Cardiac septum (tissue), 1 donor: ENCODE measurements at places on chromosomes 5 and 9. TPM values are rescaled to one million over a fixed set of nuclear protein-coding genes. Genes with fewer than 3 reads are reported as not detected.

The GABRB2 gene
- 0.22 TPM for total RNA-seq

The DNM1 gene
- total RNA-seq = 7.3 TPM

The BHMT gene
- total RNA-seq = not detected

The PCDHGB2 gene
- 16.2 TPM for total RNA-seq

The CCDC152 gene
- total RNA-seq = 1.0 TPM

The GIN1 gene
- 14.8 TPM for total RNA-seq

The SPATA31E1 gene
- not detected for total RNA-seq

The SVEP1 gene
- 6.7 TPM for total RNA-seq

The ENTPD2 gene
- 0.92 TPM for total RNA-seq

The FAM151B gene
- 2.1 TPM for total RNA-seq

The OR1Q1 gene
- total RNA-seq = not detected

The C6 gene
- total RNA-seq = 25.8 TPM

The FLT4 gene
- 5.8 TPM for total RNA-seq

The PSD2 gene
- 0.08 TPM for total RNA-seq

The PCDHA2 gene
- not detected for total RNA-seq

- DNase-seq = no peak
Measured at GRCh38 chr5:153659039-153659736, 168.7 kb downstream of the GRIA1 start.

DNA sequence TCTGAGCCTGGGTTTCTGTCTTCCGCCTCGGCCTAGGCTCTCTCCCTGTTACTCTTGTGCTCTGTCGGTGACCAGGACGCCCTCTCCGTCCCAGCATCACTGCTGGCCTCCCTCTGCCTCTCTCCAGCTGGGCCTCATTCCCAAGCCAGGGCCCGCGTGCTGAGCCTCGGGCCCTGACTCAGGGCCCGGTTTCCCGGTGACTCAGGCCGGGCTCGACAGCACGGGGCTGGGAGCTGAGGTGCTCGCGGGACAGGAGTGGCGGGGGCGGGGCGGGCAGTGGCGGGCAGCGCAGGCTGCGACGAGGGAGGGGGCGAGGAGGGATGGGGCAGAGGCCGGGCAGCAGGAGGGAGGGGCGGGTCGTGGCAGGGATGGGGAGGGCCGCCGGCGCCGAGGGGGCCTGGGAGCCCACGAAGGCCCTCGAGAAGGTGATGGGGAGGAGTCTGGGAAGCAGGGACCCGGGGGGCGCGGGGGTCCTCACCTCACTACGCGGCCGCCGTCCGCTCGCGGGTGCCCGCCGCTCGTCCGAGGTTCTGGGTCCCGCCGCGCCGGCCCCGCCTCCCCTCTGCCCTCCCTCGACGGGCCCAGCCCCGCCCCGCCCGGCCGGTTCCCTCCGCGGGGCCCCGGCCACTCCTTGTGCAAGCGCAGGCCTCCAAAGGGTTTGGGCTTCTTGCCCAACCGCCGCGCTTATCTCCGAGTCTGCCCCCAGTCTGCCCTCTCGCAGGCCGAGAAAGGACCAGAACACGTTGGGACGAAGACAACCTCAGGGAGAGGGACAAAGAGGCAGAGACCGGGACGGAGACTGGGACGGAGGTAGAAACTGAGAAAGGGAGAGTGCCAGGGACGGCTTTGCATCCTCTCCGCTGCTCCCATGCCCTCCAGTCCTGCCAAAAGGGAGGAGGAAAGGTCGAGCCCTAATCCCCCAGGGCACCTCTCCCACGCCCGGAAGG is at the start of gene ARAP3:
TSS of gene ARAP3 (minus strand) at position 536 of the 947 bp plus-strand sequence. CDS start 1,744 bp downstream, outside the sequence.
- peak; percentile 96 for DNase-seq

- DNase-seq = no peak
Measured at GRCh38 chr9:98087420-98088354, 31.2 kb downstream of the NANS start.

- DNase-seq = no peak
Measured at GRCh38 chr5:150600616-150601490, 39.6 kb upstream of the SYNPO start.

GRCh38 chr5:114924769-114925168 is 244.9 kb downstream of the TRIM36 start:
- DNase-seq = no peak

DNA sequence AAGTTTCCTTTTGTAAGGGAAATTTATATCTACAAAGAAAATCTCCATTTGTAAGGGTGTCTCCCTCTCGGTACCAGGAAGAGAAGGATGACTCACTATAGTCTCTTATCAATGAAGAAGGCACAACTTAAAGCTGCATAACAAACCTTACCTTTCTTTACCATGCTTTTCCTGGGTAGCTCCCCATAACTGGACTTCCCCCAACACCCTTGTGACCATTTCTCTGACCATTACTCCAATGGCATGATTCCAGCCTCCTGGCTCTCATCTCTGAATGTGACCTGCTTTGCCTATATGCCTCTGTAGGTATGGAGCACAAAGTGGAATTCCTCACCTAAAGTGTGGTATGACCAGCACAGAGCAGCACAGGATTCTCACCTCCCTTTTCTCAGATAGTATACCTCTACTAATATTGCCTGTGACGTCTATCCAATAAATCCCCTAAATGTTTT is 62.8 kb downstream of the GNA14 start:
- DNase-seq = no peak

GRCh38 chr5:87877023-87877422 is 391.6 kb downstream of the TMEM161B start:
- DNase-seq = no peak

DNA sequence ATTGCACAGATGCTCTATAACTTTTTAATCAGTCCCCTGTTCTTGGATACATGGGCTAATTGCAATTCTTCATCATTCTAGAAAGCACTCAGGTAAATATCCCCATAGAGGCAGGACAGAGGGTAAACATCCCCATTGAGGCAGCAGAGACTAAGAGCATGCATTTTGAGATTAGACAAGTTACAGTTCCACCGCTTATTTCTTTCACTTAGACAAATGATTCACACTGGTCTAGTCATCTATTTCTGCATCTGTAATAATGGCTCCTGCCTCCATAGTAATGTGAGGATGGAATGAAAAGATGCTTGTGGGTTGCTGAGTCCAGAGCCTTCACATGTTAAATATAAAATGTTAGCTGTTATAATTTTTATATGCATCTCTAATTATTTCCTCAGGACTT is 276.9 kb downstream of the ARHGAP26 start:
- no peak for DNase-seq

DNA sequence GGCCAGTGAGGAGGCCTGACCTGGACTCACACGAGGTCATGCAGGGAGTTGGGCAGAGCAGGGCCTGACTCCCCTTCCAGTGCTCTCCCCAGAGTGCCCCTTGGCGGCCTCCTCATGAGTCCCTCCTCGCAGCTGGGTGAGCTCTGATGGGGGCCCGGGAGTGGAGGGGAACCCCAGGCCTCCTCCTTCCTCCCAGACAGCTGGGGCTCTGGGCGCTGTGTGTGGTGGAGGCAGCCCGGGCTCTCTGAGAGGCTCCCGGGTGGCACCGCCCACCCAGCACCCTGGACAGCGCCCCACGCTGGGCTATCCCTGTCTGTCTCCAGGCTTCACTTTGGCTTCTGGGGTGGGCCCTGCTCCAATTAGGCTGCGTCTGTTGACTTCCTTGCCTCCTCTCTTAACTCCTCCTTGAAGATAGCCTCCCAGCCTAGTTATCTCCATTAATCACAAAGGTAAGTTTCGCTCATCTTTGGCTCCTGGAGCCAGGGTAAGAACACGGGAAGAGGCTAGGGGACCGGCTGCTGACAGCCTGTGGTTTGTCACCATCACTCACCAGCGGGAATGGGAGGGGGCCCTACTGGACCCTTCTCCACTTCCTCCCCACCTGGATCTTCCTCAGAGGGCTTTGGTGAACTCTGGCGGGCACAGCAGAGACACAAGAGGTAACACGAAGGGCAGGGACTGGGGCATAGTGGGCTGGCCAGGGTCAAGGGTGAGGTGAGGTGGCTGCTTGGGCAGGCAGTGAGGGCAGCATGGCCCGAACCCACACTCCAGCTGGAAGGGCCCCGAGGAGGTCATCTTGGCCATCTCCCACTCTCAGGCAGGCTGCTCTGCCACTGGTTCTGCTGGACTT is 13.1 kb downstream of the PSD2 start:
- DNase-seq = no peak

DNA sequence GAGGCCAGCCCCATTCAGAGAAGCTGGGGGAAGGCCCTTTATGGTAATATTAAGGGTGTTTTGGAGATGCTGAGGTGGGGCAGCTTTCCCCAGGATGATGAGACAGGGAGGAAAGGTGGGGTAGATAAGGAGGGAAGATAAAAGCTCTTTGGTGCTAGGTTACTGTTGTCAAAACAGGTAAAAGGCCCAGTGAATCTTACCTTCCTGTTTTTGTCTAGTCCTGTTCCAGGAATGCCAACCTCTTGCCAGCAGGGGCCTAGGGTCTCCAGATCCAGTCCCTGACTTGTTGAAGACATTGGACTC is 797 bp upstream of the CCL27 start:
- DNase-seq = no peak

- no peak for DNase-seq
Measured at GRCh38 chr5:110333384-110333783, 393.1 kb downstream of the TMEM232 start.

GRCh38 chr5:6712142-6712576 is 1.1 kb upstream of the TENT4A start:
- no peak for DNase-seq

DNA sequence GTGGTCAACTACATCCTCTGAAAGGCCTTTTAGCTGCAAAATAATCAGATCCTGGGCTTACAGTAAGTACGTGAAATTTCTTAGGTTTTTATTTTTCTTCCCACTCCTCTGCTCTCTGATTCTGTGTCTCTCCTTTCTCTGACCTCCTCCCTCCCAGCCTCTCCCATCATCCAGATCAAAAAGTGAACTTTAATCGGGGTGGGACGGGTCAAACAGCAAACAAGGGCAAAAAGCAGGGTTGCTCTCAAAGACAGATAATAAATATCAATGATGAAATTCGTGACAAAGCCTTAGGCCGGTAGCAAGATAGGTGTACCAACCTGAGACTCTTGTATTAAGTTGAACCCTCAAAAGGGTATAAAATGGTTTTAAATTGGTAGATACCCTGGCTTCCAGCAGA is 76.1 kb downstream of the RANBP17 start:
- no peak for DNase-seq

DNA sequence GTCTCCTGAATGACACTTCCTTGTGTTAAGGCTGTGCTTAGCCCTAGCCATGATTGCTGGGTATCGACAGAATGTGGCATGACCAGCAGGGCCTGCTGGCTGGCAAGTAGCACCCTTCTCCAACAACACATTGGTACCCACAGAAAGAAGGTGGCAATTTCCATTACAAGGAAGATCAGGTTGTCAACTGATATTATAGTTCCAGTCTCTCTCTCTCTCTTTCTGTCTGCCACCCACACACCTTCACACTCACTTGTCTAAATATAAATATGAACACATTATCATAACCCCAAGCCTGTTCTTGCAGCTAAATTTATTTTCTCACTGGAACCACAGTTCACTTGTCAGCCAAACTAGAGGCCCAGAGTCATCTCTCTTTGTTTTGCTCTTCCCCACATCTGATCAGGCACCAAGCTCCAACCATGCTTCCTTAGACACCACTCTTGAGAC is 408.1 kb upstream of the PIK3R1 start:
- no peak for DNase-seq

DNA sequence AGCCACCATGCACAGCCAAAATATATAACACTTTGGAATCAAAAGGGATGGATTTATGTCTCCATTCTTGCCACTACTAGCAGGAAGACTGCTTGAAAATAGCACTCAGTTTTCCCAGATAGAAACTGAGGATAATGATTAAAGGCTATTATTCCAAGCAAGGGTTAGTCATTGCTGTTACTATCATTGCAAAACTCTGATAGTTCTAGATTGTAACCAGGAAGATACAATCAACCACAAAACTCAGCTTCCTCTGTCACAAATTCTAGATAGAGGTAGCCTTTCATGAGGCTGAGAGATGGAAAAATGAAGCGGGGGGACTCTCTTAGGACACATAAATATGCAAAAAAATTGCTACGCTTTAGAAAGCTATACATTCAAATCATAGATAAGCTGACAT is 3.1 kb downstream of the ANXA1 start:
- no peak for DNase-seq

GRCh38 chr5:80860924-80861613 is 99.1 kb upstream of the RASGRF2 start:
- no peak for DNase-seq

DNA sequence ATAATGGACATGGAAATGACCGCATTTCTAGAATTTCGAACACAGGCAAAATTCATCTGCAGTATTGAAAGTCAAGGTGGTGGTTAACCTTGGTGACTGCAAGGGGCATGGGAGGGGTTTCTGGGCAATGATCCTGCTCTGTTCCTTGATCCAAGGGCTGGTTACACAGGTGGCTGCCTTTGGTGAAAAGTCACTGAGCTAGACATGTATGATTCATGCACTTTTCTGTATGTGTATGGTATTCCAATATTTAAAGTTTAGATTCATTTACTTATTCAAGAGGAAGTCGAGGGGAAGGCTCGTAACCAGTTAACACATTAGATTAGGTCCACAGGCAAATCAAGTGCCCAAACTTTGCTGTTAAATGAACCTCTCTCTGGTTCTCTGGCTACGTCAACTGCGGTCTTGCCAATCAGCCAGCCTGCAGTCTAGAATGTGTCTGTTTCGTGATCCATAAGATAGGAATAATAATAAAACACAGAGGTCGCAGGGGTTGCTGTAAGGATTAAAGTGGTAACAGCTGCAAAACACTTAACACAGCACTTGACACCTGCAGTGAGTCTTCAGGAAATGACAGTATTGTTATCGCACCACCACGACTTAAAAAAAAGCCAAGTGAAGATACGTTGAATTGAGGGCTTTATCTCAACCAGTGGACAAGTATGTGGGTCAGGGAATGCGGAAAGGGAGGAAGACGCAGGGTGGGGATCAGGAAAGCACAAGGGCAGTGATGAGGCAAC is 92.5 kb downstream of the TLE1 start:
- DNase-seq = no peak

- no peak for DNase-seq
Measured at GRCh38 chr9:116899337-116900006, 212.4 kb downstream of the TRIM32 start.

DNA sequence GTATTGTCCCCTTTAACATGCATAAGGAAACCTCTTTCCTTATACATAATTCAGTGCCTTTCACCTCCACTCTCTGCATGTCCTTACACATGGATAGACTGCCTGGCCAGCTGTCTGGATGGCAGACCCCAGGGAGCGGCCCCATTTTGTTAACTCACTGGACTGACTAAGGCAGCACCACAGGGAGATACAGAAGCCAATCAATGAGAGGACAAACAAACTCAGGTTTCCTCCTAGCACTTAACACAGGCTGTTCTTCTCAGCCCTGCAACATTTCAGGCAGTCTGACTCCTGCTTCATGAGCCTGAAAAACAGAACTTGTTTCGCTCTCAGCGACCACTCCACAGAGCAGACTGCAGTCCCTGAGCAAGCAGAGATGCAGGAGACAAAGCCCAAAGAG is 135.4 kb upstream of the RASEF start:
- DNase-seq = no peak

DNA sequence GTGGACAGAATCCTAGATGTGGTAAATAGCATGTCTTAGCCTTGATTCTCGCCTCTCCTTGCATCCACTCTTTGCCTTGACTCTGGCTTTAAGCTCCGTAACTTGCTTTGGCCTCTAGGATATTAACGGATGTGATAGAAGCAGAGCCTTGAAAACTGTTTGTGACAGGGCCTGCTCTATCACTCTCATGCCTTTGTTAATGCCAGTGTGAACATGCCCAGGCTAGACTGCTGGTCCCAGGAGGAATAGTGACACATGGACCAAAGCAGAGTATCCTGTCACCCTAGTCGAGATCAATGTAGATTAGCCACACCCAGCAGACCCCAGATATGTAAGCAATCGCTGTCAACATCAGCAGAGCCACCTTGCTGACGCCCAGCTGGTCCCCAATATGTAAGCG is 109.9 kb upstream of the C9orf72 start:
- DNase-seq = no peak
